ENCODE measurements at places on chromosomes 12 and 14.

DNA sequence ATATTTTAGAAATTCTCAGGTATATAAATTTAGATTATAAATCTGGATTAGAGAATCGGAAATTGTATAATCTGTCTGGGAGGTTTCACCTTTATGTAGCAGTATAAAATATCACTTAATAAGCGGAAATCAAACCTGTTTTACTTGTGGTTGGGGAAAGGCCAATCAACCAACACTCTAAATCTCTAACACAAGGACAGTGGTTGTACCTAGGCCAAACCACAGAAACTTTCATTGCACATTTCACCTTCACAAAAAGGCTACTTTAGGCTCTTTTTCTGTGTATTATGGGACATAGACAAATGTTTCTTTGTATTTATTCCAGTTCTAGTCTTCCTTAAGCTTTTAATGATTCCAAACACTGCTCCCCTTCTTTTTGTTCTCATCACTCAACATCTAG is 19.8 kb downstream of the ERH start:
- DNase-seq: no peak

DNA sequence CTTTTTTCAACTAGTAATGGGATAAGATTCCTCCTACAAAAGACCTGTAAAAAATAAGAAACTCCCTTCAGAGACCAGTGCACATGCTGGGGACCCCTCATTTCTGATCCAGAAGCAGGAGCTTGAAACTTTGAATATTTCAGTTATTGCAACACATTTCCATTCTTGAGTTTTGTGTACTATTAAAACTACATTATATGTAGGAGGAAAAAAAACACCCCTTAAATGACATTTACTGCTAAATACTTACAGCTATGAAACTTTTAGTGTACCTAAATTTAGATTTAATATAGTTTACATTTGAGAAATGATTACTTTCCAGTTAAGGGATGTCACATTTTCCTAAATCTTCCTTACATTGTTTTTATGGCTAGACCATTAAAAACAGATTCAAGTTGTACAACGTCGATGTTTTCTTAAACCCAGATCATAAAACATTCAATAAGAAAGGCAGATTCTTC is 4.1 kb downstream of the LRIG3 start:
- no peak for DNase-seq

- DNase-seq: no peak
Measured at GRCh38 chr14:90450667-90451066, 53.8 kb downstream of the CALM1 start.

- DNase-seq: no peak
Measured at GRCh38 chr14:65478596-65478995, 66.1 kb downstream of the FUT8 start.

- no peak for DNase-seq
Measured at GRCh38 chr12:47767216-47767724, 5.8 kb upstream of the SLC48A1 start.

DNA sequence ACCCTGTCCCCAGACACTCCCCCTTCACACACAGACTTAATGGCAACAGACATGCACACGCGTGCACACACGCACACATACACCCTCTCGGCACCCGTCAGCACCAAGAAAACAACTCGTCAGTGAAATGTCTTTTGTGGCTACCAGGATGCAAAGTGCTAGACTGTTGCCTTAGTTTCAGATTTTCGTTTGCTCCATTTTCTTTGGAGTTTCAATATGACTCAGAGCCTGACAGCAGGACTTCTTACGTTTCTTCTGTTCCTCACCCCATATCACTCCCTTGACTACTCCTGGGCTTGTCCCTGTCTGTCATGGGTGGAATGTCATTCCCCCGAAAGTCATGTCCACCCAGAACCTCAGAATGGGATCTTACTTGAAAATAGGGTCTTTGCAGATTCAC is 182.9 kb downstream of the GLT1D1 start:
- DNase-seq: no peak

GRCh38 chr12:85448548-85449139 is 168.6 kb downstream of the ALX1 start:
- no peak for DNase-seq

DNA sequence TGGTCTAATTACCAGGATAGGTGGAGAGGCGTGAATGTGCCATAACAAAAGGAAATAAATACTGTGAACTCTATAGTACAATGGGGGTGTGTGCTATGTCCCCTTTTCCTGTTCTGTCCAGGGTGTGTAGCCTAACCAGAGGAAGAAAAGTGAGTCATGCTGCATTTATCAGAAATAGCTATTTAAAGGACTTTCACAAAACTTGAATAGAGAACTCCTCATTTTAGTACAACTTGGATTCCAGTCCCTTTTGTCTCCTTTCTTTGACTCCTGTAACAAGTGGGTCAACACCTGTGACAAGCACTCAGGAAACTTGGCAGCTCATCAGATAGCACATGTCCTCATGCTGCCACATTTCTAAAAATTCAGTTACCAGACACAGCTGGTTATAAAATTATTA is 123.4 kb downstream of the CCDC91 start:
- DNase-seq: no peak
